ENCODE measurements at places on chromosomes 13 and 19. TPM values are rescaled to one million over a fixed set of nuclear protein-coding genes. Genes with fewer than 3 reads are reported as not detected.

Gene POMP
- 56.0 TPM for total RNA-seq

Gene FPR1
- total RNA-seq, result not detected

DNA sequence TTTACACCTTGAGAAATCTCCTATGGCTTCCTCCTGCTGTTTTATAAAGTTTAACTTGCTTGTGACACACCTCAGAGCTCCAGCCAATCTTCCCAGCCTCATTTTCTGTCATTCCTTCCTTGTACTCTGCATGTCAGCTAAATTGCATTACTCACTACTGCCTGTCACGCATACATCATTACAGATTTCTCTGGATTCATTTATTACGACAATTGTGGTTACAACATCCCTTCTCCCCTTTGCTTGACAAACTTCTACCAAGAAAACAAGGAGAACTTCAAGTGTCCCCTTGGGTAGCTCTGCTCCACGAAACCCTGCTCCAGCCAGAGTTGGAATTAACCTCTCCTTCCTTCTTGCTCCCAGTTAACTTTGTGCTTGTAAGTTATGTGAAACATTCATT lies 22.0 kb upstream of the GPR18 start:
- peak overlapping the region; percentile 95 for H3K27ac ChIP-seq
- peak overlapping the region; percentile 16 for H3K4me3 ChIP-seq
- H3K4me1 ChIP-seq, result peaks cover 97% of the 10 kb centered on the region
- H3K36me3 ChIP-seq, result peaks cover 36% of the 10 kb centered on the region
- H3K27me3 ChIP-seq, result no peaks in the 10 kb centered on the region
- DNase-seq, result no peak

- H3K4me1 ChIP-seq, result no peaks in the 10 kb centered on the region
- no peak overlapping the region for H3K27ac ChIP-seq
- no peaks in the 10 kb centered on the region for H3K36me3 ChIP-seq
- peaks cover 6% of the 10 kb centered on the region for H3K27me3 ChIP-seq
- no peak for DNase-seq
These were observed 201.8 kb upstream of the RFC3 start for GRCh38 chr13:33616130-33616529.

Gene KCNN1
- total RNA-seq, result 0.17 TPM

DNA sequence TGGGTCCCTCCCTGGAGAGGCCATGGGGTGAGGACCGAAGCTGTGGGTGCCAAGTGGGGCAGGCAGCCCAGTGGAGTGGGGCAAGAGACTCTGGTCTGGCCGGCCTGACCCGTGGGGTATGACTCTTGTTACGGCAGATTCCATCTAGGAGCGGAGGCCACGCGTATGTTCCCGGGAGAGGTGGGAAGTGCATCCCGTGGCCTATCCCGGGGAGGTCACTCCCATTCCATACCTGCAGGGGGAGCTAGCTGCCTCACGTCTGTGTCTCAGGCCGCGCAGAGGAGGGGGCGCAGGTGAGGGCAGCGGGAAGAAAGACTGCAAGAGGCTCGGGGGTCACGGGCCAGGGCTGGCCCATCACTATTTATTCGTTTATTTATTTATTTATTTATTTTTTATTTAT lies 4.9 kb downstream of the CSNK1G2 start:
- no peak for DNase-seq
- peak overlapping the region; percentile 53 for H3K27ac ChIP-seq
- H3K4me1 ChIP-seq, result peaks cover 49% of the 10 kb centered on the region
- H3K27me3 ChIP-seq, result no peaks in the 10 kb centered on the region
- peaks cover 20% of the 10 kb centered on the region for H3K36me3 ChIP-seq
- peak overlapping the region; percentile 19 for H3K4me3 ChIP-seq

DNA sequence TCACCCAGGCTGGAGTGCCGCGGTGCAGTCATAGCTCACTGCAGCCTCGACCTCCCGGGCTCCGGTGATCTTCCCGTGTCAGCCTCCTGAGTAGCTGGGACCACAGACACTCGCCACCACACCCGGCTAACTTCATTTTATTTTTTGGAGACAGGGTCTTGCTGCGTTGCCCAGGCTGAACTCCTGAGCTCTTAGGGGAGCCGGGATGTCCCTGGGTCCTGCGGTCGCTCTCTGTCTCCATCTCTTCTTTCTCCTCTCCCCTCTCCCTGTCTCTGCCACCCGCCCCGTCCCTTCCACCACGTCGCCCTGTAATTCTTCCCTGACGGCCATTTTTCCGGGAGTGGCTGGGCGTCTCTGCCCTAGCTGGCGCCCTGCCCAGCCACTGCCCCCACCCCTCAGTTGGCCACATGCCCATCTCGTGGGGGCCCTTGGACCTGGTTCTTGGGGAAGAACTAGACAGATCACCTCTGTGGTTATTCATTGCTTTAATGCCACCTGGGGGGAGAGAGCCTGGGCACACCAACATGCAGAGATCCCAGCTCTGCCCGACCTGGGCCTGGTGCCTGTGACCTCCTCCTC lies 18.9 kb downstream of the ARID3A start:
- peak overlapping the region; percentile 64 for H3K27ac ChIP-seq
- DNase-seq, result no peak
- H3K36me3 ChIP-seq, result peaks cover 12% of the 10 kb centered on the region
- H3K27me3 ChIP-seq, result no peaks in the 10 kb centered on the region
- H3K4me1 ChIP-seq, result peaks cover 51% of the 10 kb centered on the region

- H3K4me3 ChIP-seq, result no peak overlapping the region
- no peak for DNase-seq
- H3K27ac ChIP-seq, result no peak overlapping the region
- no peaks in the 10 kb centered on the region for H3K27me3 ChIP-seq
These were observed 59.4 kb upstream of the TSHZ3 start for GRCh38 chr19:31408460-31409124.

GRCh38 chr19:55116859-55117662 lies at the start of gene PPP1R12C:
TSS of gene PPP1R12C (minus strand) at chr19:55117637. CDS start at chr19:55117543, 94 bp downstream.
- H3K27ac ChIP-seq, result peak within 1 kb of the TSS; percentile 87
- DNase-seq, result peak; percentile 32
- no peaks in the 10 kb centered on the region for H3K27me3 ChIP-seq
- peaks cover 17% of the 10 kb centered on the region for H3K36me3 ChIP-seq

DNA sequence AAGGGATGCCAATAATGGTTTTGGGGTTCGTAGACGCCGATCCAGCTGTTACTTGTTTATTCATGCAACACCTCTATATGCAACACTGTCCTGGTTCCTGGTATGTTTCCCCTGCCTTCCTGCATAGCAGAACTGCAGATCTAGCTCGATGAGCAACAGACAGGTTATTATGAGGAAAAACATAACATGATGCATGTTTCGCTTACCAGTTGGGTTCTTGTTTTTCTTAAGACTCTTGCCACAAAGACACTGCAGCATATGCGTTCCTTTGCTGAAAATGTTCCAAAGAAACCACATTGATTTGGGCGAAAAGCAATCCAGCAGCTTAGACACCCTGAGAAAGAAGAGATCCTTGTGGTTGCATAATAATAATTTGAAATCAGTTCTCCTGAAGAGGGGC lies 583 bp downstream of the FGF14 start:
- no peak overlapping the region for H3K27ac ChIP-seq
- no peak for DNase-seq
- peak overlapping the region; percentile 67 for H3K4me3 ChIP-seq
- H3K27me3 ChIP-seq, result peaks cover 42% of the 10 kb centered on the region
- no peaks in the 10 kb centered on the region for H3K36me3 ChIP-seq

DNA sequence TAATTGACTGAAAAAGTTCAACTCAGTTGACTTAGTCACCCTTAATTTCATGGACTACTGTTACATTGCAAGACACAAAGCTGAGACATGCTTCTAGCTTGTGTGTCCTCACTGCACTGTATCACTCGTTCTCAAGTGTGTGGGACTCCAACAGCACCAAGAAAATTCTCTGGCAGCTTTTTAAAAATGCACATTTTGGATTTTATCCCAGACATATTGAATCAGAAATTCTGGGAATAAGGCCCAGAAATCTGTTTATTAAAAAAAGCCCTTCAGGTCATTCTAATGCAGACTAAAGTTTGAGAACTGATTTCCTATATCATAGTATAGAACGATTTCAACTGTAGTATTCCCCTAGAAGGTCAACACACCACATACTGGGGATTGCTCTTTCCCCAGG lies 1485.3 kb downstream of the PCDH9 start:
- H3K36me3 ChIP-seq, result no peaks in the 10 kb centered on the region
- no peak overlapping the region for H3K4me3 ChIP-seq
- no peak for DNase-seq
- H3K4me1 ChIP-seq, result no peaks in the 10 kb centered on the region

Gene COL5A3
- not detected for total RNA-seq

Gene CEACAM19
- total RNA-seq, result not detected

Gene SLC1A6
- not detected for total RNA-seq

Gene DHX34
- 20.0 TPM for total RNA-seq

DNA sequence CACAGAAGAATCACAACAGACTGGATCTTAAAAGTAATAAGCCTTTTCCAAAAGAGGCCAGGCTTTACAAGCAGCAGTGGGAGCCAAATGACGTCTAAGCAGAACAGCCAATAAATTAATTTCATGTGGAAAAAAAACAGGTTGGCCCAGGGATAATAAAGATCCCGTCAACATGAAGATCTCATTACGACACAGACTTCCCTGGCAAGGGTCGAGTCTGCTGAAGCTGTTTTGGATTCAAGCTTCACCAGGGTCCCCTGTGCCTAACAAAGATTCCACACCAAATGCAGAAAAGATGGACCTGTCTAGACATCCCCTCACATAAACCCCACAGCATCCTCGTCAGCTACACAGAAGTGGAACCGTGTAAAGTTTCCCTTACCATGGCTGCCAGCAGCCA lies 215.1 kb upstream of the ZNF507 start:
- no peaks in the 10 kb centered on the region for H3K36me3 ChIP-seq
- H3K4me1 ChIP-seq, result no peaks in the 10 kb centered on the region
- H3K4me3 ChIP-seq, result no peak overlapping the region
- no peak overlapping the region for H3K27ac ChIP-seq
- no peaks in the 10 kb centered on the region for H3K27me3 ChIP-seq

DNA sequence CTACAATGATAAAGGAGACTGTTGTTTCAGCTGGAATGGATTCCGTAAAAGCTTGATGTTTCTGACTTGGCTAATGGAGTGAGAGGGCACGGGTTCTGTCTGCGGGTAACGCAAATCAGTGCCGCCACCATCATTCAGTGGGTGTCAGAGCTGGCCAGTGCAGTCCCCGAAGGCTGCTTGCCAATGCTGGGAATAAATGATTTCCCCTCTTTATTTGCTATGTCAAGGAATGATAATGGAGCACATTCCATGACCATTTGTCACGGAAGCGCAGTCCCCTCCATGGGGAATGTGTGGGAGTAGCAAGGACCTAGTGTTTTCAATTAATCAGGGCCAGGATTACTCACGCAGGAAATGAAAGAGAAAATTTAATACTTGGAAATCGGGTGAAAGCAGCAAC lies 899.3 kb downstream of the UQCRFS1 start:
- H3K27ac ChIP-seq, result no peak overlapping the region
- DNase-seq, result no peak
- H3K4me1 ChIP-seq, result no peaks in the 10 kb centered on the region
- no peaks in the 10 kb centered on the region for H3K36me3 ChIP-seq

DNA sequence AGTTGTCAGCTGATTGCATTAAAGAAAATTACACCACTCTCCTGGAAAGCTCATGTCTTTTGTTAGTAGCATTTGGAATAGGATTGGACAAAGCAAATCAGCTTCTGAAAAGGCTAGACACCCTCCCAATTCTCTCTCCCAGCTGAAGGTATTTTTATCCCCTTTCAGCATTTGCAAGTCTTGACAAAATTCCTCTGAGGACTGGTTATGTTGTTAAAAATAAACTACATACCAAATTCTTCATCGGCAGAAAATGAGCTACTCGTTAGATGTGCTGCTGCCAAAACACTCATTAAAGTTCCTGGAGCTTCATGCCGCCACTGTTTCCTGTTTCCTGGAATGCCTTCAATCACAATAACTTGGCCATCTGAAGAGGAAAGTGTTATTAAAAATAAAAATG lies 37.1 kb downstream of the UTP14C start:
- H3K27me3 ChIP-seq, result no peaks in the 10 kb centered on the region
- DNase-seq, result no peak
- H3K4me3 ChIP-seq, result no peak overlapping the region
- H3K36me3 ChIP-seq, result no peaks in the 10 kb centered on the region

DNA sequence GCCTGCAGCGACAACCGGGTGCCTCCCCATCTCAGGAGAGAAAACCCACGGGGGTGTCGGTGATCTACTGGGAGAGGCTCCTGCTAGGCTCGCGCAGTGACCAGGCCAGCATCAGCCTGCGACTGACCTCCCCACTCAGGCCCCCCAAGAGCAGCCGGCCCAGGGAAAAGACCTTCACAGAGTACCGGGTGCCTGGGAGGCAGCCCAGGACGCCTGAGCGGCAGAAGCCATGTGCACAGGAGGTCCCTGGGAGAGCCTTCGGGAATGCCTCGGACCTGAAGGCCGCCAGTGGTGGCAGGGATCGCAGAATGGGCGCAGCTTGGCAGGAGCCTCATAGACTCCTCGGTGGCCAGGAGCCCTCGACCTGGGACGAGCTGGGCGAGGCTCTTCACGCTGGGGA lies 3.9 kb downstream of the ZNF324B start:
- no peak overlapping the region for H3K4me3 ChIP-seq
- no peaks in the 10 kb centered on the region for H3K27me3 ChIP-seq
- peaks cover 33% of the 10 kb centered on the region for H3K36me3 ChIP-seq
- H3K27ac ChIP-seq, result no peak overlapping the region
- peaks cover 16% of the 10 kb centered on the region for H3K4me1 ChIP-seq
- no peak for DNase-seq

Gene CRX
- total RNA-seq, result not detected

GRCh38 chr19:36436531-36436930 lies 18.1 kb upstream of the ZFP82 start:
- H3K27me3 ChIP-seq, result no peaks in the 10 kb centered on the region
- H3K4me1 ChIP-seq, result peaks cover 5% of the 10 kb centered on the region
- peaks cover 7% of the 10 kb centered on the region for H3K36me3 ChIP-seq
- H3K4me3 ChIP-seq, result no peak overlapping the region
- no peak overlapping the region for H3K27ac ChIP-seq

GRCh38 chr13:94325650-94326049 lies 153.8 kb downstream of the DCT start:
- no peaks in the 10 kb centered on the region for H3K27me3 ChIP-seq
- DNase-seq, result no peak
- peaks cover 59% of the 10 kb centered on the region for H3K4me1 ChIP-seq
- no peaks in the 10 kb centered on the region for H3K36me3 ChIP-seq

DNA sequence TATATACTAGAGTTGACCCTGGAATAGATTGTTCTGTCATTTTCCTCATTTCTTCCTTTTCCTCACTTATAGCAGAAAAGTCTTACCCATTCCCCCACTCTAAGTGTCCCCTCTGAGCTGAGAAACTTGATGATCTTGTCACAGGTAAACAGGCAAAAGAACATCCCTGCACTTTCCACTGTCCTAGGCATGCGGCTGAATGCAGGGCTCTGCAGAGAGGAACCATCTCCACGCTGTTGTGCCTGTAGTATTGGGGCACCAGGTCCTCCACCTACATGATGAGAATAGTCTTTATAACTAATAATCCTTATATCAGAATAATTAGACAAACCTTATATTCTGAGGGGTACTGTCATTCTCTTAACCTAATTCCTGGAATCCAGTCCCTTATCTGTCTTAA lies 211.3 kb downstream of the RBM26 start:
- H3K36me3 ChIP-seq, result no peaks in the 10 kb centered on the region
- H3K4me1 ChIP-seq, result peaks cover 65% of the 10 kb centered on the region
- H3K4me3 ChIP-seq, result peak overlapping the region; percentile 65
- DNase-seq, result no peak
- peak overlapping the region; percentile 65 for H3K27ac ChIP-seq
